AG10803 (cell line): ENCODE measurements at places on chromosomes 7 and 10.
A peak's percentile ranks its signal among the peaks of the same experiment; 100 is the strongest.

- no peak for DNase-seq
Observed at GRCh38 chr10:123463698-123464097, 202.5 kb upstream of the GPR26 start.

DNA sequence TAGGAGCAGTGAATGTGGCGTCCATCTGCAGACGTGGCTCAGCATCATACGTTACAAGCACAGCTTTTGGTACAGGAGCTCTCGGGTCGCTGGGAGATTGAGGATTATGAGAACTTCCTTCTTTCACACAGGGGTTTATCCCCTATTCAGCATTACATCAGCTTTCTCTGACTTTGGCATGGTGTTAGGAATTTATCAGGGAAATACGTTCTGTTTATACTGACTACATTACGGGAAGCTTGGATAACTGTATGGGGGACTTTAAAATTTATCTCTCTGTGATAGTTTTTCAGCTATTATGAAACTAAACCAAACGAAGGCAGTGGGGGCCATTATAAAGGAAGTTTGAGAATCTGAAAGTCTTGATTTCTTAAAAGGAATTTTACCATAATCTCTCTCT, 110.1 kb upstream of the INSYN2A start:
- DNase-seq = no peak

GRCh38 chr7:100371561-100372171, 1.6 kb upstream of the PILRA start:
- DNase-seq = no peak

- DNase-seq = peak; percentile 36
Observed at GRCh38 chr7:99559175-99559915, 903 bp downstream of the ZNF655 start.

DNA sequence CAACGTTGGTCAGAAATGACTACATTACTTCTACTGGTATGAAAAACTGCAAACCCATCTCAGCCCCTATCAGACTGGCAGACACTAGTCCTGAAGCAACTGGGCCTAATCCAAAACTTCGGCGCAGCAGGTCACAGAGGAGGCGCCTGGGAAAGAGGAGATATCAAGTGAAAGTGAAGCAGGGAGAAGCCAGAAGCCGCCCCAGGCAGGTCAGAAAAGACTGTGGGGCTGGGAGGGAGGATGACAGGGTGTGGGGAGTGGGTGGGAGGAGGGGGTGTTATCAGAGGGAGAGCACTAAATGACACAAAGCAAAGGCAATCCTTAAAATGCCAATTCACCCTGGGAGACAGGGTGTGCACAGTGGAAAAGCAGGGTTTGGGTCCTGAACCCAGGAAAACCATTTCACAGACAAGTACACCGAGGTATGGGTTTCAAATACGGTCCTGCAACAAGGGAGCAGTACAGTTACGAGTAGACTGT, 731 bp downstream of the CHCHD3 start:
- no peak for DNase-seq

DNA sequence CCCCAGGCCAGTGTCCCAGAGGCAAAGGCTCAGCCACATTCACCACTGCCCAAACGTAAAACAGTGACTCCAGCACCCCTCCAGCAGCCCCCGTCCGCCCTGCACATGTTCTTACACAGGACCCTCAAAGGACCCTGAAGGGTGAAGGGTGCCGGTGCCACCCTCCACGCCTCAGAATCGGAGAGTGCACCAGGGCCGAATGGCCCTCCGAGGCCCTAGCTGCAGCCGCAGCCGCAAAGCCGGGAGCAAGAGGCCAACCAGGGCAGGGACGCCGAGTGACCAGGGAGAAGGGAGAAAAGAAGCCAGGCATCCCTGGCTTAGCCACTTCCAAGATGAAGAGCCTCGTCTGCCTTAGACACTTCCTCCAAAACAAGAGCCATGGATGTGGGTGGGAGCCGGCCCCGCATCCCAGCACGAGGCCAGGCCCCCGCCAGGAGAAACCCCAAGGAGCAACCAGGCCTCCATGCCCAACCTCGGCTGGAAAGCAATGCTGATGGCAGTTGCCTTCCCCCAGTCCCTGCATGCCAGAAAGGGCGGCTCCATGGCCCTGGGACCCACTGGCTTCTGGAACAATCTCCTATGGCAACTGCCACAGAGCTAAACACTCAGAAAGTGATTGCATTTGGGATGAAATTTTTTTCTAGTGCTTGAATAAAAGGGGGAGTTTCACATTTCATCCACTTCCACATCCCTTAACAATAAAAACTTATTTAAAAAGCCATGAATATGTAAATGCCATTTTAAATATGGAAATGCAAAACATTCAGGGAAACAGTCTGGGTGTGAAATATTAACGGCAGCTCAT, 92.3 kb downstream of the MAD1L1 start:
- DNase-seq = no peak

GRCh38 chr7:28474640-28475039, 62.3 kb downstream of the CREB5 start:
- DNase-seq = no peak

- peak; percentile 17 for DNase-seq
Observed at GRCh38 chr7:69962186-69963065, 364.2 kb downstream of the AUTS2 start.

DNA sequence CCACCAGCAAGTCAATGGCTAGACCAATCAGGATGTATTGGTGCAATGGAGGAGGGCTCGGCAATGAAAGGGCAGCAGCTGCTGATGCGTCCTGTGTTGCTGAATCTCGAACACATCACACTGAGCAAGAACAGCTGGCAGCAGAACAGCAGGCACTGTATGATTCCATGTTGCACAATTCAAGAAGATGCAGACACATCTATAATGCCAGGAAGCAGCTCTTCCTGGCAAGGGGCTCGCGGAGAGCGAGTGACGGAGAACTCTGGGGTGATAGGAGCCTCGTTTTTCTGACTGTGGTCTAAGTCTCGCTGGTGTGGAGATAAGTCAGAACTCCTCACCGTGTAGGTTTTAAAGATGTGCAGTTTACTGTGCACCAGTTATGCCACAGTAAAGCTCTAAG, 24.8 kb upstream of the PFKP start:
- DNase-seq = no peak

GRCh38 chr7:121027761-121028669, 39.5 kb downstream of the CPED1 start:
- no peak for DNase-seq

- no peak for DNase-seq
Observed at GRCh38 chr7:101854084-101854865, 36.8 kb downstream of the CUX1 start.

DNA sequence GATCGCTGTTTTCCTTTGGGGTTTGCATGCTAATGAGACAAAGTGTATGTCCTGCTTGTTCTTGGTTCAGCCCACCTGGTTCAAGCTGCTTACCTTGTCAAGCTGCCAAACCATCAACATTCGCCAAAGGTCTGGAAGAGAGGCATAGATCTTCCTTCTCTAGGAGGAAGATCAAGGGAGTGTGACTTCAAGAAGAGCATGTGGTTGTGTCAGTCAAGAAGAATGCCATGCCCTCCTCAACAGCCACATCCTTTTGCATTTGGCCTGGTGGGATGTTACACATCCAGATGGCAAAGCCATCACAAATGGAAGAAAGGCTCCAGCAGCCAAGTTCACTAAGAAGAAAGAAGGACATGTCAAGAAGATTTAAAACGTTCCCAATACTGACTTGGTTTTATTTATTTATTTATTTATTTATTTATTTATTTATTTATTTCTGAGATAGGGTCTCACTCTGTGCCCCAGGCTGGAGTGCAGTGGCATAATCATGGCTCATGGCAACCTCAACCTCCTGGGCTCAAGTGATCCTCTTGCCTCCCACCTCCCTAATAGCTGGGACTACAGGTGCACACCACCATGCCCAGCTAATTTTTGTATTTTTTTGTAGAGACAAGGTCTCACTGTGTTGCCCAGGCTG, 5.1 kb upstream of the PIP4K2A start:
- no peak for DNase-seq

DNA sequence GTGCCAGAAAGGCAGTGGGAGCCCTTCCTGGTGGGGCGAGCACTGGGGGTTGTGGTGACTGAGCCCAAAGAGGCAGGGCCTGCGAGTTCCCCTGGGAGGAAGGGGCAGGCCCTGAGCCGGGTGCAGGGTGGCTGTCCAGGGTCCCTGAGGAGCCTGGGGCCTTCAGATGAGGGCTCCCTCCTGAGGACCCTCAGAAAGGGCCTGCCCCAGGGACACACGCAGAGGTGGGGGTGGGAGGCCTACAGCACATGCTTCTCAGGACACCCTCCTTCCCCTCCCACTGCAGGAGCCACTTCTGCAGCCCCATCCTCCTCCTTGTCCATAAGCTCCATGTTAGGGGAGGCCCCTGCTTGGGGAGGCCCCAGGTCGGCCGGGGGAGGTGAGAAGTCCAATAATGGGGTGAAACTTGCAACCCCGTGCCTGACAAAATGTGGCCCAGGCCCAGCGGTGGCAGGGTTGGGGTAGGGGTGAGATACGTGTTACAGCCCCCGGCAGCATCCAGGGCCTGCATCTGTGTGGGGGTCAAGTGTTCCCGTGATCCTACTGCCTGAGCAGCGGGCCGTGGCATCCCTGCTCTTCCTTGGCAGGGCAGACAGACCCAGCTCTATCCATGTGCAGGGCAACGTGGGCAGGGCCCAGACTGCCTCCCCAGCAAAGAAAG, 31.8 kb upstream of the RET start:
- DNase-seq = no peak

- DNase-seq = no peak
Observed at GRCh38 chr10:89873055-89873454, 171.7 kb downstream of the KIF20B start.

- peak; percentile 3 for DNase-seq
Observed at GRCh38 chr10:33772370-33773252, 438.1 kb upstream of the NRP1 start.

GRCh38 chr7:149750122-149750845, 23.1 kb downstream of the ZNF467 start:
- DNase-seq = no peak

GRCh38 chr10:122182308-122182707, 88.8 kb upstream of the BTBD16 start:
- peak; percentile 42 for DNase-seq

GRCh38 chr7:47181746-47182361, 400.1 kb downstream of the TNS3 start:
- no peak for DNase-seq

DNA sequence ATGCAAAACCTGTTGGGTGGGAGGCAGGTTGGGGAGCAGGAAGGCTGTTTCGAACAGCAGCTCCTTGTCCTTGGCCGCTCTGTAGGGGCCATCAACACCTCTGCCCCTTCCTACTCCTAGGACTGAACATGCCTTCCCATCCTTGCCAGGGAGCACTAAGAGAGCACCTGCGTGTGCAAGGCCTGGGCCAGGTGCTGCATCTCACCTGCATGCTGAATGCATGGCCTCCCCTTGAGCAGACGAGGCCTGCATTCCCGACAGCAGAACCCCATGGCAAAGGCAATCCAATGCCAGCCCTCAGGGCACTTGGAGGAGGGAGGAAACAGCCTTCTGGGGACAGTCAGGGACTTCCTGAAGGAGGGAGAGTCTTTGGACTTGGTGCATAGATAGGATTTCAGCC, 11.0 kb downstream of the VSIR start:
- DNase-seq = no peak

- no peak for DNase-seq
Observed at GRCh38 chr7:38191791-38192190, 13.7 kb downstream of the STARD3NL start.

GRCh38 chr10:131908151-131908550, 7.3 kb downstream of the PPP2R2D start:
- DNase-seq = no peak

GRCh38 chr7:110677405-110677804, 413.5 kb upstream of the LRRN3 start:
- DNase-seq = no peak
